Cerebellar nuclear complex (tissue), 1 donor: ENCODE measurements at places on chromosomes 12 and 14.

DNA sequence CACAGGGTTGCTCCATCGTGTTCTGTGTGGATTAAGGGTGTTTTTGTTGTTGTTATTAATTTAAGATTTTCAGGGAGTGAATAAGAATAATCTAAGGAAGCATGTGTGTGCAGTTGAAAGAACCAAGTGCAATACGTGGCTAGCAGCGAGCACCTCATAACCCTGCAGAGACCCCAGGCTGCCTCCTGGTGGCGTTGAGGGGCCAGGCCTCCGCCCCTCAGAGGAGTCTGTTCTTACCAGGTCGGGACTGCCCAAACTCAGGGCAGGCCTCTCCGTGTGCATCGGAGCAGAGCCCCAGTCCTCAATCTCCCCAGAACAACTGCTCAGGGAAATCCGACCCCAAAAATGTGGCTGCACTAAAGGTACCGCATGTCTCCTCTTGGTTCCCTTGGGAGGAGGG is 36.8 kb downstream of the IL31 start:
- DNase-seq, result no peak

DNA sequence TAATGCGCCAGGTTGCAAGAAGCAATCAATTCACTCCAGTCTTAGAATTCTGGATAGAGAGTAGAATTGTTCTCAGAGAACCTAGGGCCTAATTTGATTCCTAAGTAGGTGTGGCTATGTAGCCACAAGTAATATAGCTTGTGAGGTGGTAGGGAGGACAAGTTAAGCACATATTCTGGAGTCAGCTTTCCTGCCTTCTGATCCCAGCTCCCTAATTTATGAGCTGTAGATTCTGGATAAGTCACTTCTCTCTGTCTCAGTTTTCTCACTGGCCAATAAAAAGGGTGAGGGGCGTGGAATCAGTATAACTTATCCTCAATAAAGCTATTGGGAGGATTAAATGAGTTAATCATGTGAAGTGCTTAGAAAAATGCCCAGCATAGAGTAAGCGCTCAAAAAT is 3.0 kb upstream of the SNW1 start:
- DNase-seq, result no peak

DNA sequence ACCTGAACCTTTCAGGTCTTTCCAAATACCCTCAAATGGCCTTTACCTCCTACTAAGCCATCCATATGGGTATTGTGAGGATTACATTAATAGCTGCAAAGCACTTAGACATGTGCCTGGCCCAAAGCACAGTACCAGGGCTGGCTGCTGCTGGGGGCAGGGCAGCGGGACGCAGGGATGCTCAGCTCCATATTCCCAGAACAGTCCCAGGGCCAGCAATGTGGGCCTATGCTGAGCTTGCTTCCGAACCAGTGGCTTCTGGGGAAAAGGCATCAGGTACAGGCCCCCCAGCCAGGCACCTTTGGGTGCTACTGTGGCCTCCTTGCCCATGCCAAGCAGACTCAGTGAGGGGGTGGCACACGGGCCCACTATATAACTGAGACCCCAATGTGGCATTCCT is 10.4 kb downstream of the ACTN1 start:
- DNase-seq, result no peak

DNA sequence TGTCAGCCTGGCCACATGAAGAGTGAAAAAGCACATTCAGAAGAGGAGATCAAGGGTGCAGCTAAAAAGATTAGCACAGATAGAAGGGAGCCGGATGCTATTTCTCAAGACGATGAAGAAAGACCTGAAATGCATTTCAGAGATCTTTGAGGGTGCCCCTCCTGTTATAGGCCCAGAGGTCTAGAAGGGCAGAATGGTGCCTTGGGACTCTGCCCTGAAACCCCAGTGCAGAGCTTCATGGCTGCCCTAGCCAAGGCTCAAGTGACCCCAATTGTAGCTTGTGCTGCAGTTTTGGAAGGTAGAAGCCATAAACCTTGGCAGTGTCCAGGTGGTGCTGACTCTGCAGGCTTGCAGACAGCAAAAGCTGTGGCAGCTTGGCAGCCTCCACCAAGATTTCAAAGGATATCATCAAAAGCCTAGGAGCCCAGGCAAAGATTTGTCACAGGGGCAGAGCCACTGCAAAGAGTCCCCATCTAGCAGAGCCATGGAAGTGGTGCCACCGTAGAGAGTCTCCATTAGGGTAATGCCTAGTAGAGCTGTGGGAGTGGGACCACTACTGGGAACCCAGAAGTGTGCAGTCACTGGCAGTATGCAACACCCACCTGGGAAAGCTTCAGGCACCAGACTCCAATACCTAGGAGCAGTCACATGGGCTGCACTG is 6.4 kb downstream of the LACRT start:
- DNase-seq, result no peak

- DNase-seq, result no peak
Measured at GRCh38 chr12:123063535-123063934, 83.1 kb downstream of the ARL6IP4 start.

DNA sequence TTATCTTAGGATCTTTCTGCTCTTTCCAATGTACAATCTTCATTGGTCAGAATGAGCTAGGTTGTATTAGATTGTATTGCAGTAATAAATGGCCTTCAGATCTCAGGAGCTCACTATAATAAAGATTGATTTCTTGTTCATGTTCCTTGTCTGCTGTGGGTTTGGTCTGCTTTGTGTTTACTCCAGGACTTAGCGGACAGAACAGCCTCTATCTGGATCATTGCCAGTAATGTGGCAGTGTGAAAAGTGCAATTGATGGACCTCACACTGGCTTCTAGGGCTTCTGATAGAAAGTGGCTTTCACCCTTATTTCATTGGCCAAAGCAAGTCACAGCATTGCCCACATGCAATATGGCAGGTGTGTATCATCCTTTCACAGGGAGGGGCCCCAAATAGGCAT is 81.2 kb downstream of the BTG1 start:
- no peak for DNase-seq

GRCh38 chr14:91193069-91193468 is 51.4 kb downstream of the GPR68 start:
- DNase-seq, result no peak
